HFF-Myc (cell line): ENCODE measurements at places on chromosomes 2 and 18.

DNA sequence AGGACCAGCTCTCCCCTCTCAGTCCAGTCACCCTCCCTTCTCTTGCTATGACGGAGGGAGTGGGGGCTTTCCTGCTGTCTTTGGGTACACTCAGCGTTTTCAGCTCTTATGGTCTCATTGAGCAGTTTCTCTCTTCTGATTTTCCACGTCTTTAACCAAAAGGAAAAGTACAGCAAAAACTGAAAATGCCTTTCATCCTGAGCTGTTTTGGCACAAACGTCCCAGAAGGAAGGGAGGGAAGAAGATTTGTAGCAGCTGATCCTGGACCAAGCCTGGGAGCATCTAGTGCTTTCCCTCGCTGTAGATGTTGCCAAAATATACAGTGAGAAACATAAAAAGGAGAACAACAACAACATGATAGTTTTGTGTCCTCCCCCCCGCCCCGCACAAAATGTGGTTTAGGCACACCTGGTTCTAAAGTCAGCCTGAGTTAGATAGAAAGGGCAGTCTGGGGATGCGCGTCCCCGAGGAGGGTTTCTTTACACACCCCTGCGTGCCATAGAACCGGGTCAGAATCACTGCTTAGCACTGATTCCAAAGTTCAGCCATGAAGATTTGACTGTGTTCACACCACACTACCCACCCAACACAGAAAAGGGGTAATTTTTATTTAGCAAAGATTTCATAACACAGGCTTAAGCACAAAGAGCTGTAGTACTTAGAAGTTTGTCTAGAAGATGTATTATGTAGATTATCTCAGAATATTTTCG lies 53.4 kb downstream of the SLC40A1 start:
- DNase-seq = no peak

GRCh38 chr2:138244501-138244925 lies 257.1 kb upstream of the SPOPL start:
- DNase-seq = no peak

DNA sequence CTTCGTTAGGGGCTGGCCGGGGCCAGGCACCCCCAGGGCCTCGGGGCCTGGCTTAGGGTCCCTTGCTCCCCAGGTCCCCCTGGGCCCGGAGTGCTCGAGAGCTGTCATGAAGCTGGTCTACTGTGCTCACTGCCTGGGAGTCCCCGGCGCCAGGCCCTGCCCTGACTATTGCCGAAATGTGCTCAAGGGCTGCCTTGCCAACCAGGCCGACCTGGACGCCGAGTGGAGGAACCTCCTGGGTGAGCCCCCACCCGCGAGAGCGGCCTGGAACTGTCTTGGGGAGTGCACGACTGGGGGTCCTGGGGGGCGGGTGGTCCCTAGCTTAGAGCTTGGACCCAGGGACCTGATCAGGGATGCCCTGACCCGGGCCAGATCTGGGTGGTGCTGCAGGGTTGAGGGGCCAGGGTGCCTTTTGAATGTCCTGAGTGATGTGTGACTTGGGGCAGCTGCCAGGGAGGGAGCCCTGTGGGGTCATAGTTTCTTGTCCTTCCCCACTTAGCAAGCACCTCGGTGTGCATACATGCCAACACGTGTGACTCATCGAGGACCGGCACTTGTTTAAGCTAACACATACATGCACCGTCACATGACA lies 27.9 kb downstream of the GPC1 start:
- no peak for DNase-seq

- no peak for DNase-seq
Observed at GRCh38 chr2:74865770-74866674, 32.1 kb downstream of the HK2 start.

DNA sequence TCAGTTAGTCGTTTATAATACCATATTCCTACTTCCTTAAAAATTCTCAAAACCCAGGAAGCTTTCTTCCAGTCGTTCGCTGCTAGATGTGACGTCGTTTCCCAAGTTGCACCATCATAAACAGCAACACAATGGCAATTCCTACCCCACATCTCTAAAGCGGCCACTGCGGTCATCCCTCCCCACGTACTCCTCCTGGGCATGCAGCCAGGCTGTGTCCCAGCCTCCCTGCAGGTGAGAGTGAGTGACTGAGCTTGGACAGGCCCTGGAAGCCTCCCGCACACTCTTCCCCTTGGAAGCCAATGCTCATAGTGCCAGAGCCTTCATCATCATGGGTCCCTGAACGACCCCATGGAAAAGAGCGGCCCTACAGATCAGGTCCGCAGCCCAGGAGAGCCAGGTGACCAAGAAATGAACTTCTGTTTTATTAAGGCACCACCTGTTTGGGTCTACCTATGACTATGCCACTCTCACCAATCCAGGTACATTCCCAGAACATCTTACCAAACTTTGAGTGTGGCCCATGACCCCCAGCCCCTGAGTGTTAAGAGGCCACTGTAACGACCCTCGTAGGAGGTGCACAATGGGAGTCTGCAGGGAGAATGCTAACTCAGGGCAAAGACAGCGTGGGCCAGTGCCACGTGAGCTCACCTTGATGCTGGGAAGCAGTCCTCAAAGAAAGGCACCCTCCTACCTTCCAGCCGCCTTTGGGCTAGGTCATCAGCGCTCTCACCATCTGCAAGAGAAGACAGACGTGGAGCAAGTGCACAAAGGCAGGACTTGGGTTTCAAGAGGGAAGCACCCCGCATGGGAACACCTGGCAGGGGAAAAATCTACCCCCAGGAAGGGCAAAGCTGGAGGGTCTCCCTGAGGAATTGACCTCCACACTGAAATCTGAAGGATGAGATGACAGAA lies 74.7 kb upstream of the RAB6C start:
- DNase-seq = no peak

GRCh38 chr2:150585221-150585971 lies 97.9 kb upstream of the RND3 start:
- DNase-seq = no peak

DNA sequence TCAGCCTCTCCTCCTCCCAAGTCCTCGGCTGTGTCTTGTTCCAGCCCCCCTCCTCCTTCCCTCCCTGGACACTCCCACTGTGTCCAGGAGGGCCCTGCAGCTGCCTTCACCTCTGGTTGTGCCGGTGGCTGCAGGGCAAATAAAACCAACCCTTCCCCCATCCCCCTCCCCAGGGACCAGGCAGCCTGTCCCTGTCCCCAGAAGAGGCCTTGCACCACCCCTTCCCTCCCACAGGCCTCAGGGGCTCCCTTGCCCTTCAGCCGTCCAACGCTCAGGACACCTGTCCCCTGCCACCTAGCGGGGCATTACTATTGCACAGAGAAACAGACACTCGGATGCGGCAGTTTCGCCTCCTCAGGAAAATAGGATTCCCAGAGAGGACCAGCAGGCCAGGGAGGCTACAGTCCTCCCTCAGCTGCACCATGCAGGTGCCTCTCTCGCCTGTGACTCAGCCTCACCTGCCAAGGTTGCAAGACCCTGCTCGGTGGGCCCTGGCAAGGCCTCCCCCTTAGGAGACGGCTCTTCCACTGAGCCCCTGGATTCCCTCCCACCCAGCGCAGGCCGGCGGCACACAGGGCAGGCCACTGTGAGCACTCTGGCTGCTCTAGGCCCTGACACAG lies 5.5 kb upstream of the GPC1 start:
- no peak for DNase-seq

DNA sequence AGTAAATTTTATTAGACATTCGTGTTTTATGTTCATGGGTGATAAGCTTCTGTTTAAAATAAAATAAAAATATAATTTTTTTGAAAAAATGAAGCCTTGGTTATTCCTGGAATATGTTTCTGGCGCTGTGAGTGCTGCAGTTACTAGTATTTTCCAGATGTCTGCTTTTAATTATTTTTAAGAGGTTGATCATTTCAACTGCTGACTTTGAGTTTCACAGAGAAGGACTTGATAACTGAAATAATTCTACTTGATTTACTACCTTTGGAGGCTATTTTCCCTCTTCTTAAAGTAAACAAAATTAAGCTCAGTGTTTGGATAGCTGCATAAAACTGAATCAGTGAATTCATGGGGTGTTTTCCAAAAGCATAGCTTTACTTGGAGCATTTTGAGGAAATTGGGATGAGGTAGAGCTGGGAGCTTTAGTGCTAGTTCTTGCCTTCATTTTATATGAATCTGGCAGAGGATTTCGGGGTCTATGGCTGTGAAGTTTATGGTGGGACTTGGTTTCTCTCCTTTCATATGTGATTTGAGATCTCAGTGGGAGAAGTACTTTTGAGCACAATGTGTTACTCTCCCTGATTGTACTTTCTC lies 666.5 kb downstream of the DCDC2C start:
- no peak for DNase-seq

GRCh38 chr2:25521665-25522387 lies 151.6 kb downstream of the DTNB start:
- peak; percentile 77 for DNase-seq

DNA sequence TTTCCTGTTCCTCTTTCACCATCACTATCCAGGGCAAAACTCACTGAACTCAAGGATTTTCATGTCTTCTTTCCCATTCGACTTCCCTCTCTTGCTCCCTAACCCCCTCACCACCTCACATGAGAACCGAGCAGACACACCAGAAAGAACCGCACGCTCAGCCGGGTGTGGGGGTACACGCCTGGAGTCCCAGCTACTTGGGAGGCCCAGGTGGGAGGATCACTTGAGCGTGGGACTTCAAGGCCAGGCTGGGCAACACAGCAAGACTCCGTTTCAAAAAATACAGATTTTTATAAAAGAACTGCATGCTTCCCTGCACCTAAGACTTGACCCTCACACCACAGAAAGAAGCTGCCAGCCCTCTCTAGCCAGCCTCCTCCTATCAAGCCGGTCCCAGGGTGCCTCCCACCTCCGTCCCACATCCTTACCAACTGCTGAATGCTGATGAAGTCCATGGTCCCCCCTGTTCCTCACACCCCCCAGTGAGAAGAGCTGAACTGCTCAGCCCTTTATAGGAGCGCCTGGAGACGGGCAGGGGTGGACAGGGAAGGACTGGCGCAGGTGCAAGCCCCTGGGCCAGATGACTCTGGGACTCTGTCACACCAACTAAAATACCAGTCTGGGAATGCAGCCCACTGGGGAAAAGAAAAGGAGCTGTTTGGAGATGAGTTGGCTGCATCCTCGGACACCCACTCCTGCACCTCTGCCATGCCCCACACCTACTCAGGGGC lies at the start of gene ANKRD23:
Gene ANKRD23 (minus strand): TSS at position 484 of the 731 bp plus-strand sequence. CDS start 29 bp downstream, at position 455.
- DNase-seq = no peak

DNA sequence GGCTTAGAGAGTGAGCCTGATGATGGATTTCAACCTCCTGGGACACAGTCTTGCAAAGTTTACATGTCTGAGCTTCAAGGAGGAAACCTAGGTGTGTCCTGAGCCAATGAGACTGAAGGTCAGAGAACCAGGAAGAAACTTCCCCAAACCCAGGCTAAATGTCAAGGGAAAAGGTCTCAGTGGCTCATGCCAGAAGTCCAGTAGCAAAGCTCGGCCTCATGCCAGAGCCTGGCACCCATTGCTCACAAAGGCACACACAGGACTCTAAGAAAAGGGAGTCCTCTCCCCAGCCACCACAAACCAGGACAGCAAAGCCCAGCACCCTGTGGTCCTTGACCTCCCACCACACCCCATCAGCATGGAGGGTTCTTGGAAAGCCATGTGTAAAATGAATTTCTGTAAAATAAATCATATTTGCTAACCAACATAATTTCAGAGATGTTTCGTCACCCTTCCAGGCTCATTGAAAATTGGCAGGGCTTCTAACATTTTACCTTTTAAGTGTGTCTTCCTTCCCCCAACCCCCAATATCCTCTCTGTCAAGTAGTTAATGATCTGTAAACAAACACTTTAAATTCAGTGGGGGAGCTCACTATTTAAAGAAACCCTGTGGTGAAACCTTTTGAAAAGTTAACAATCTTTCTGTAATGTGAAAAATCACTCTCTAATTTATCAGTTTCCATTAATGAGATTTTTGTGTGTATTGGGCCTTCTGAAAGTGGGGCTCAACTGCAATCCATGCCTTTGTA lies 77.1 kb downstream of the BCL11A start:
- DNase-seq = no peak

GRCh38 chr2:44271296-44271695 lies 4.0 kb upstream of the SLC3A1 start:
- DNase-seq = no peak
